ENCODE measurements at places on chromosomes 1 and 21.

DNA sequence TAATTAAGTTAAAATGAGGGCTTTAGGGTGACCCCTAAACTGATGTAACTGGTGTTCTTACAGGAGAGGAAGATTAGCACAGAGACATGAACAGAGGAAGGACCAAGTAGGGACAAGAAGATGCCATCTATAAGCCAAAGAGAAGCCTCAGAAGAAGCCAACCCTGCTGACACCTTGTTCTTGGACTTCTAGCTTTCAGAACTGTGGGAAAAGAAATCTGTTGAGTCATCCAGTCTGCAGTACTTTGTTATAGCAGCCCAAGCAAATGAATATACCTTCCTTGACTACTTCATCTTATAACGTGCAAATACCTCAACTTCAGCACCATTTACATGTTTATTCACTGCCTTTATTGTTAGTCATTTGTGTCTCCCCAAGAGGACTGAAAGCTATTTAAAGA lies 3.4 kb downstream of the ZBTB21 start:
- DNase-seq, result no peak

DNA sequence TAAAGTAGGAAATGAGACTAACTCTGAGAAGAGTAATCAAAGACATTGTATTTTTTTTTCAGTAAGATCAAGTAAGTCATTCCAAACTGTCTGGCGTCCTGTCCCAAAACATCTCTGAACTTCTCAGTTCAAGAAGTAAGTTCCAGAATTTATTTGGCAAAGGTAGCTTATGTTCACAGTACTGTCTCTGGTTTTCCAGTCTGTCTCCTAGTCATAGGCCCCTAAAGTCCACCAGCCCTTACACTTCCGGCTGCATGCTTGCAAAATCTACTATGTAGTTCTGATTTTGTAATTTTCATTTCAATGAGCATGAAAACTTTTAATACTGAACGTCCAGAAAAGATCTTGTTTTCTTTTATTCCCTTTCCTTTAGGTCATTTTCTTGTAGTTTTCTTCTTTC lies 61.4 kb upstream of the S1PR1 start:
- no peak for DNase-seq

GRCh38 chr1:31704271-31705079 lies 658 bp upstream of the COL16A1 start:
- DNase-seq, result peak; percentile 79

GRCh38 chr21:35136586-35137219 lies 87.6 kb upstream of the RUNX1 start:
- peak; percentile 44 for DNase-seq

DNA sequence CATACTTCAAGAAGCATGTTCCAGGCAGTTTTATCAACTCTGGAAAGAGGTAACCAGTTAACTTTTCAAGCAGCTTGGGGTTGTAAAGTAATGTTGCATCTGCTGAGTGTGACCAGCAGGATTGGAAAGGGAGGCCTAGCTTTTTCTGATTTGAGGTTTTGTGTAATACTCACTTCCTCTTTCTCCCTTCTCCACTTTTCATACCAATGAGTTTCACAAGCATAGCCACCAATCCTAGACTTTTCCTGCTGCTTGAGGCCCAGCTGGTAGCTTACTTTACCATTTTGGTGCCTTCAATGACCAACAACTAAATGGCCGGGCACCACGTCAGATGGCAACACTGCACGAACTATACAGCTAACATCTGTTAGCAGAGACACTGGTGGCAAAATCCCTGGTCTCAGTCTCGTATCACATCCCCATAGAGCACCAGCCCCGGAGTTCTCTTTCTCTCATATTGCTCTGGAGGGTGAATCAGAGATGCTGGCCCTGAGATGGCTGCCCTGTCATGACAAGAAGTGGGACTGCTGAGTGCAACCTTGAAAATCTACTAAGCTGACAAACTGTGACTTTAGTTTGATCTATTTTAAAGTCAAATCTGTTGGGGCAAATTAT lies 14.8 kb upstream of the GPR88 start:
- no peak for DNase-seq

DNA sequence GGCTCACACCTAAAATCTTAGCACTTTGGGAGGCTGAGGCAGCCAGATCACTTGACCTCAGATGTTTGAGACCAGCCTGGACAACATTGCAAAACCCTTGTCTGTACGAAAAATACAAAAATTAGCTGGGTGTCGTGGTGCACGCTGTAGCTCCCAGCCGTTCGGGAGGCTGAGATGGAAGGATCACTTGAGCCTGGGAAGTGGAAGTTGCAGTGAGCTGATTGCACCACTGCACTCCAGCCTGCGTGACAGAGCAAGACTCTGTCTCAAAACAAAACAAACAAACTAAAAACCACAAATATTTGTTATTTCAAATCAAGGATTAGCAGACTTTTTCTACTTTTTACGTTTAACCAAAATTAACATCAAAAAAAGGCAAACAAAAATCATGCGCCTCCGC lies 31.3 kb downstream of the INKA2 start:
- no peak for DNase-seq

- no peak for DNase-seq
Observed at GRCh38 chr1:163820226-163820625, 498.5 kb downstream of the NUF2 start.

DNA sequence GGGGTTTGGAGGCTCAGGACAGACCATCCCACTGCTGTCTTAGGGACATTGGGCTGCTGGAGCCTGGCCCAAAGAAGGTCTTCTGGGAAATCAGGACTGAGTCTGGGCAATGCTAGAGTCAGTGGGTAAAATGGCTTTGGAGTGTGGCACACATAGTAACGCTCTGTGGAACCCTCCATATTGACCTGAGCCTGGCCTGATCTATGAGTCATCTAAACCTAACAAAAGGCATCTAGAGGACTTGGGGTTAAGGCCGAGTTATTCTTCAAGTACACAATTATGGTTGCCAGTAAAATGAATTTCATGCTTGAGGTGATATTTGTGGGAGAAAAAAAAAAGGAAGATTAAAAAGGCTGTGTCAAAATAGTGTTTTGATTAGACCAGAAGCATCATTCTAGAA lies 77.7 kb downstream of the ST6GALNAC5 start:
- no peak for DNase-seq

GRCh38 chr21:26550326-26550725 lies 22.8 kb downstream of the CYYR1 start:
- DNase-seq, result no peak

DNA sequence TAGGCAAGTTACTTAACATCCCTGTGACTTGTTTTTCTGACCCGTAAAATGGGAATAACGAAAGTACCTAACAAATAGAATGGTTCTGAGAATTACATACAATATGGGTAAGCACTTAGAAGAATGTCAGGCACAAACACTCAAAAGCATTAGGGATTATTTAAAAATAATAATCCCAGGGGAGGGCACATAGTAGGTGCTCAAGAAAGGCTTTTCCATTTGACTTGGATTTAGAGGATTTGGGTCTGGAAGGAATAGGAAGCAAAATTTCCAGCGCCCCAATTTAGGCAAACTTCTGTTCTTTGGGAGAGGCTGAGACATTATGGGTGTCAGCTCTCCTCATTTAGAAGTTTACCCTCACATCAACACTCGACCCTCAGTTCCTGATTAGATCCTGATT lies 115.5 kb downstream of the SYF2 start:
- no peak for DNase-seq

DNA sequence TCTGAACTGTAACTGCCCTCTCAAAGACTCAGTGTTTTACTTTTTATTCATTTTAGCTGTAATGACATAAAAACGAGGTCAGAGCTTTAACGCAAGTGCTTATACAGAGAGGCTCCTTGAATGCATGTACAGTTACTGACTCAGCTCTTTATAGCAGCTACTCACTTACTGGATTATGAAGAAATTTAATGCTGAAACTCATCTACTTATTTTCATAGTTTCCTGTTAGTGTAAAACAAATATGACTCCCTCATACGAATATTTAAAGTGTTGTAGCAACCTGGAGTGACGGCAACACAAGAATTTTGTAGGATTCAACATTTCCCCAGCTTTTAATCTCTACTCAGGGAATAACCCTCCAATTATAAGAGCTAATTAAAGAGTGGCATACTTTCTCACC lies 32.7 kb downstream of the ADSS2 start:
- DNase-seq, result no peak

DNA sequence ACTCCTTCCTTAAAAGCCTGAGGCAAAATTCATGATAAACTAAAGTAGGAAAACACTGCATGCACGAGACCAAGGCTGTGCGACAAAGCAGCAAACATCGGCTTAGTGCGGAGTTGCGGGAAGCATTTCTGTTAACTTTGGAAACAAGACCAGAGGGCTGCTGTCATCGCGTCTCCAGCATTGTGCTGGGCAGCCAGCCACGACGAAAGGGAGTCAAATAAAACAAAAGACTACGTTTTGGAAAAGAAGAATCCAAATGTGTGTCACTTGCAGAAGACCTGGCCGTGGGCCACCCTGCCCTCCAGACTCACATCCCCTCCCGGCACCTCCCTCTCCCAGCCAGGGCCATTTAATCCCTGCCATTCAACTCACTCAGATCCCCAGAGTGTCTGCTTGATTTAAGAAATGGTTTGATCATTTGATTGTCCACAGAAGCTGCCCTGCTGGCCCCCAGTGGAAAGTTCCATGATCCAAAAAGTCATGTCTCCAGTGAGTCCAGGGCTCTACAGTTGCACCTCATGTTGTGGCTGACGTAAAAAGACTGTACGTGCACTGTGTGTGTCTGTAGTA lies 2.4 kb upstream of the KRTAP10-11 start:
- no peak for DNase-seq

DNA sequence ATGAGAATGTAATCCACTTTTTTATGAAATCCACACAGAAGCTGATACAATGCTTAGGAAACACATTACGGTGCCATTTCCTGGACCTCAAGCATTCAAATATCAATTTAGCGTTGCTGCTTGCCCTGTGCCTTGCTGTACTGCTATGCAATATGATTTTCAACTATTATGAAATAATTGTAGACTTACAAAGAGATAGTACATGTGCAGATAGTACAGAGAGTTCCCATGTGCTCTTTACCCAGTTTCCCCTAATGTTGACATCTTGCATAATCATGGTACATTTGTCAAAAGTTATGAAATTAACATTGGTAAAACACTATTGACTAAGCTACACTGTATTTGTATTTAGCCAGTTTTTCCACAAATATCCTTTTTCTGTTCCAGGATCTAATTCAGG lies 37.7 kb upstream of the PTBP2 start:
- DNase-seq, result no peak

- DNase-seq, result peak; percentile 22
Observed at GRCh38 chr1:153663211-153663610, 4.7 kb downstream of the SNAPIN start.

DNA sequence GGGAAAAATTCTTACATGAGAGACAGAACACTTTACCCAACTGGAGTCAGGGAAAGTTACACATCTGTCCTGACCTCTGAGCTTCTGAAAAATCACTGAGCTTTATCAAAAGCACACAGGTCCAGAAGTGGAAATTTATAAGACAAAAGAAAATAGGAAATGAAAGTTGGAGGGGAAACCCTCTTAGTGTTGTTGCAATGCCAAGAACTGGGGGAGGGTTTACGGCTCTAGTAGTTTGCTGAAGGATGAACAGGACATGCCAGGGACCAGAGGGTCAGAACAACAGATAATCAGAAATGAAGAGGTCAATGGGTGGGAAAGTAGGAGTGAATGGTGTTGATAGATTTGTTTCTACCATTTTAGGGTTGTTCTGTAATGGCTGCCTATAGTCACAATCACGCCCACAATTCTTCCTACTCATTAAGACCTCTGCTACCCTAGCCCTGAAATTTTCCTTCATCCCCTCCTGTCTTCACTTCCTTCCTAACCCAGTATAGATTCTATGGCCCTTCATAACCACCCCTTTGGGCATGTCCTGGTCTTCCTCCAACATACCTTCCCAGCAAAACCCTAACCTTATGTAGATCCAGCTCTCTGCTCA lies 30.3 kb upstream of the FMOD start:
- no peak for DNase-seq

DNA sequence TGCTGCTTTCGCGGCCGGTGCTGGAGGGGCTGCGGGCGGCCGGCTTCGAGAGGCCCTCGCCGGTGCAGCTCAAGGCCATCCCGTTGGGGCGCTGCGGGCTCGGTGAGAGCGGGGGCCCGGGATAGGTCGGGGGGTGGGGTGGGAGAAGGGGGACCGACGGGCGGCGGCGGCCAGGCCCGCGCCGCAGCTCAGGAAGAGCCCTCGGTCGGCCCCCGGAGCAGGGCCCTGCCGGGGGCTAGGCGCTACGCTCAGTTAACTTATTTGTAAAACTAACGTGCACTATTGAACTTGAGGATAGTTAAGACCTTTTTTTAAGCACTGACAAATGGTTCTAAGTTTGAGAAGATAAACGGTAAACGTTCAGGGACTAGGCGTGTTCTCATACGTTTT lies 418 bp downstream of the DDX20 start:
- no peak for DNase-seq
